ENCODE measurements at places on chromosomes 3 and 15. TPM values are rescaled to one million over a fixed set of nuclear protein-coding genes. Genes with fewer than 3 reads are reported as not detected.

Gene CHDH
- total RNA-seq: 0.04 TPM

Gene CAMK2N2
- total RNA-seq: not detected

Gene MOBP
- total RNA-seq: 0.44 TPM

Gene FBXO40
- total RNA-seq: not detected

Gene TNNC1
- not detected for total RNA-seq

Gene LRRC31
- not detected for total RNA-seq

Gene LRRC28
- total RNA-seq: 19.6 TPM

Gene PML
- total RNA-seq: 79.6 TPM

Gene MTHFS
- 9.9 TPM for total RNA-seq

DNA sequence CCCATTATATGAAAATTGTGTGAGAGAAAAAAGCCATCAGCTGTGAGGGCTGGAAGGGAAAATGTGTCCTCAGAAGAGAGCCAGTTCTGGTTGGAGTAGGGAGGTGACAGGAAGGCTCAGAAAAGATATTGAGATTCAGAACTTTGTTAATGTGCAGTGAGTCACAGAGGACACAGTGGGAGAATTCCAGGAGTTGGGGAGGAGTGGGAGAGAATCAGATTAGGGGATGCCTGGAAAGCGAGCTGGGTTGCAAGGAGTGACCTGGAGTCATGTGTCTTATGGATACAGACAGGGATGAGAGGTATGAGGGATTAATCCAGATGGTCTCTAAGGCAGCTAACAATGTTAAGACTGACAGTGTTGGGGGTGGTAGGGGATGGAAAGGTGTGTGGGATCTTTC lies 67.5 kb downstream of the CHST2 start:
- DNase-seq: no peak

DNA sequence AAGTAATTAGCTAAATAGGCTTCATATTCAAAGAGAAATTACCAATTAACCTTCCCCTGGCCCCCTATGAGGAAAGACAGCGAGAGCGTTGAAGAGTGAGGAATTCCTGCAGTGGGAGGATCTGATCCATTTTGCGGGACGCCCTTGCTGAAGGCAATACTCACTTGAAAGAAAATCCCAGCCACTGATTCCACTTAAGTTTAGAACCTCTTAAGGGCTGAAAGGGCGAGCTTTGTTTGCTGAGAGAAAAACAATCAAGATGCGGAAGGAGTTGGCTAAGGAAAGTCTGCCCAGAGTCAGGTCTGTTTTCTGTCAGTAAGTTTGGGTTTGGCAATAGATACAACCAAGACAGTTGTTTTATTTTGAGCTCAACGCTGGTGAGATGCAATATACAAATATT lies 102.8 kb upstream of the GBE1 start:
- DNase-seq: no peak

DNA sequence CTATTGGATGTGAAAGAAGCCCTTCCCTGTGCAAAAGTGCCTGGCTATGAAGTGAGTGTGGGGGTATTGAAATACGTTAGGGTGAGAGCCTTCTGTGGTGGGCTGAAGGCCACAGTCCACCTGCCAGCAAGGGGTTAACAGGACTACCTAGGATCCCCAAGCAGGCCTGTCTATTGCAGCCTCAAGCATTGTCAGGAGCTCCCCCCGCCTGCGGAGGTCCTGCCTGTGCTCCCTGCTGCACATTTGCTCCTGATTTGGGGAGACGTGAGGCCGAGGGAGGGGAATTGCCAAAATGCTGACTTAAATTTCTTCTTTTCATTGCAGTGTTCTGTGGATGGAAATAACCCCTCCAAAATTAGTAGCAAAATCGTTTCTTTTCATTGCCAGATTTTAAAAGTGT lies 56.2 kb downstream of the GABRG3 start:
- DNase-seq: no peak

DNA sequence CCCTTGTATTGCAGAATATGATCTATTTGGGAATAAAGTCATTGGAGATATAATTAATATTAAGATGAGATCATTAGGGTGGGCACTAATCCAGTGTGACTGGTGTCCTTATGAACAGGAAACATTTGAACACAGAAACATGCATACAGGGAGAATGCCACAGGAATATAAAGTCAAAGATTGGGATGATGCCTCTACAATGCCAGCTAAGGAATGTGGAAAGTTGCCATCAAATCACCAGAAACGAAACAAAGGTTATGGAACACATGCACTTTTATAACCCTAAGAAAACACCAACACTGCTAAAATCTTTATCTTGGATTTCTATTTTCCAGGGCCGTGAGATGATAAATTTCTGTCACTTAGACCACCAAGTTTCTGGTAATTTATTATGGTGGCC lies 442.4 kb upstream of the BCHE start:
- DNase-seq: peak; percentile 13

DNA sequence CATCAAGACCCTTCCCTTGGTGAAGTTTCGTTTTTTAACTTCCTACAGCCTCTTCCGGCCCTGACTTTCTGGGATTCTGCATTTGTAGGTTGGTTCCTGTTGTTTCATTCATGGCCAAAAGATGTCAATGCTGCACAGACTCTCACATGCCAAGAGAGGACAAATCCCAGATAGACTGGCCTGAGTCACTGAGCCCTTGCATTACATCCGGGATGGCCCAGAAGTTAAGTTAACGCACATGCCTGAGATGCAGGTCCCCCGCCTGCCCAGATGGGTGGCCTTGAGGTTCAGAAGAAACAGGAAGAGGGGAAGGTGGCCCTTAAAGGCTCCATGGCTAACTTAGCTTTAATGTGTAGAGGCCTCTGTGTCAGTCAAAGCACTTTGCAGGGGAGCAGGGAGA lies 51.6 kb upstream of the SRGAP3 start:
- no peak for DNase-seq

- peak; percentile 10 for DNase-seq
Measured at GRCh38 chr3:132268956-132269355, 48.3 kb upstream of the ACP3 start.

- DNase-seq: no peak
Measured at GRCh38 chr3:150421799-150422548, 13.9 kb downstream of the TSC22D2 start.

DNA sequence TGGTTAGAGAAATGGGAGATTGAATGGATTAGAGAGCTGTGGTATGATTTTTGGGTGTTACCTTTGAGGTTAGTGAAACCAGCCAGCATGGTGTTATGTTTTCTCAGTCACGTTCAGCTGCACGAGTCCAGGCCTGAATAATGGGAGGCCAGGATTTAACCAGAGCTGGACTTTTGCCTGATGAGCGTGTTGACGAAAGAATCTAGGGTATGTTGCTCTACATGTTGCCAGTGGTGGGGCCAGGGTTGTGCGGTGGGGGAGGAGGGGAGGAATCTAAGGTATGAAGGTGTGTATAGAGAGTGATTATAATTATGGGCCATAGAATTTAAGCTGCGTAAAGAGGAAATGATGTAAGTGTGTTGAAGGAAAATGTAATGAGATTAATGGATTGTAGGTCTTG lies 22.8 kb downstream of the MINDY2 start:
- no peak for DNase-seq

DNA sequence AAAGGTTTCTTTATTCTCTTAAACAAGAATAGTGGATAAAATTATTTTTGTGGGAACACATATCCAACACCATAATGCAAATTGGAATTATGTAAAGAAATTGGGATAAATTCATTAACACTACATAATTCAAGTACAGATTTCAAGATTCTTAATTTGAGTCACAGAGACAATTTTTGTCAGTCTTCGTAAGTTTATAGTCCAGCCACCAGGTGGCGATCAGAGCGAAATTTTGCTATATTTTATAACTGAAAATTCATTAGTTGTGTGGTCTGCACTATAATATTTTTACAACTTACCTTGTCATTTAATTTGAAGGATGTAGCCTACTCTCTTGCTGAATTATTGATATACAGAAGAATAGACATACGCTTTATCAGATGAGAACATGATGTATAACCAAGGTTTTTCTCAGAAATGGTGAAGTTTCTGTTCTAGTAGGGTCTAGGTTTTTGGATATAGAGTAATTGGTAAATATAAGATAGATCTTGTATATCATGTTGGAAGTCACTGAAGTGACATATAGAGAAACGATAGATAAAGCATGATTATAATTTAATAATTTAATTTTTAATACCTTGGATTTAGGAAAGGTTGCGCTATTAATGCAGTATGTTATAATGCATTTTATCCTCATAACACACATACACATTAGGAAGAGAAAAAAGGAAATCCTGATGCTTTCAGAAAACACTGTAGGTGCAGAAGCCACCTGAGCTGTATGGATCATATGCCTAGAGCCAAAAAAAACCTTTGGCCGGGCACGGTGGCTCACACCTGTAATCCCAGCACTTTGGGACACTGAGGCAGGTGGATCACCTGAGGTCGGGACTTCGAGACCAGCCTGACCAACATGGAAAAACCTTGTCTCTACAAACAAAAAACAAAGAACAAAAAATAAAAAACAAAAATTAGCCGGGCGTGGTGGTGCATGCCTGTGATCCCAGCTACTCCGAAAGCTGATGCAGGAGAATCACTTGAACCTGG lies 31.7 kb downstream of the PLSCR4 start:
- DNase-seq: peak; percentile 71

- DNase-seq: no peak
Measured at GRCh38 chr15:85326291-85326690, 54.1 kb upstream of the AKAP13 start.

- DNase-seq: peak; percentile 12
Measured at GRCh38 chr15:75307778-75308390, 25.2 kb downstream of the GOLGA6D start.

GRCh38 chr15:26889298-26889898 lies 22.5 kb downstream of the GABRA5 start:
- peak; percentile 75 for DNase-seq

DNA sequence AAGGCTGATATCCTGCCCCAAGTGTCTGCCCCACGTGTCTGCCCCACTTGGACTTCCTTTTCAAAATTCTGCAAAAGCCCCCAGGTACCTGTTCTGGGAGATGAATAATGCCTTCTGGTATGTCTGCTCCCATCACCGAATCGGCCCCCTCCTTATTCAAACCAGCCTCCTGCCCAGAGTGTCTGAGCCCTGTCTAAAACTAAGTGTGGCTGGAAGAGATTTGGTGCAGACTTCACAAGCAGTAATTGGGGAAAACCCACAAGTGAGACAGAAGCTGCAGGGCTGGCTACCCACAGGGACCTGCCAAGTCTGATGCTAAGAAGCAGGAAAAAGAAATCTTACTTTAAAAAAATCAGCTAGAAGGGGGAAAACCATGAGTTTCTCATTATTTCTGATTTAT lies 85.1 kb downstream of the DUT start:
- no peak for DNase-seq

- no peak for DNase-seq
Measured at GRCh38 chr15:89768071-89768500, 8.0 kb upstream of the MESP2 start.

DNA sequence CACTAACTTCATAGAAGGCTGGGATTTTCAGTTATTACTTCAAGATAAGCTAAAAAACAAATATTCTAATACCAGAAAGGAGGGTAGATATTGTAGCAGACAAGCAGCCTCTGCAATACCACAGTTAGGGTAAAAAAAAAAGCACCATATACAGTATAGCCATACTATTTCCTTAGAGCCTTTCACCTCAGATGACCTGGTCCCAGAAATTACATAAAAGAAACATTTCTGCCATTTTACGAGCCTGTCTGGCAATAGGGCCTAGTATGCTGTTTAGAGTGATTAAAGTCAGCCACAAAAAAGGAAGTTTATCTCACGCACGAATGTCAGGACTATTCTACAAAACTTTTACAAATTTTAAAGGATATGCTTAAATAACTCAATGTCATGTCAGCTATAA lies 1016.6 kb downstream of the PLOD2 start:
- DNase-seq: no peak

DNA sequence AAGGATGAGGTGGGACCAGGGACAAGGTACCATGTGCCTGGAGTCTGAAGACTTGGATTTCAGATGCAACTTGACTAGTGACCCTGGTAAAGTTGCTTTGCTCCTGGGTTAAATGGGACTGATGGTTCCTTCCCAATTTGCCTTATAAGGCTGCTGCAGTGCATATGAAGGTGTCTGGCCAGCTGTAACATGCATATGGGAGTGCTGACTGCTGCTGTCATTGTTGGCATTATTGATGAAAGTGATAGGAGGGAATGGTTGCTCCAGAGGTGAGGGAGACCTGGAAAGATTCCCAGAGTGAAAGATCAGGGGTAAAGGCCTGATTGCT lies 20.5 kb downstream of the CYP8B1 start:
- no peak for DNase-seq

- DNase-seq: no peak
Measured at GRCh38 chr15:80474224-80475215, 70.3 kb downstream of the ARNT2 start.

- DNase-seq: no peak
Measured at GRCh38 chr15:71375934-71376333, 260.7 kb downstream of the THSD4 start.

DNA sequence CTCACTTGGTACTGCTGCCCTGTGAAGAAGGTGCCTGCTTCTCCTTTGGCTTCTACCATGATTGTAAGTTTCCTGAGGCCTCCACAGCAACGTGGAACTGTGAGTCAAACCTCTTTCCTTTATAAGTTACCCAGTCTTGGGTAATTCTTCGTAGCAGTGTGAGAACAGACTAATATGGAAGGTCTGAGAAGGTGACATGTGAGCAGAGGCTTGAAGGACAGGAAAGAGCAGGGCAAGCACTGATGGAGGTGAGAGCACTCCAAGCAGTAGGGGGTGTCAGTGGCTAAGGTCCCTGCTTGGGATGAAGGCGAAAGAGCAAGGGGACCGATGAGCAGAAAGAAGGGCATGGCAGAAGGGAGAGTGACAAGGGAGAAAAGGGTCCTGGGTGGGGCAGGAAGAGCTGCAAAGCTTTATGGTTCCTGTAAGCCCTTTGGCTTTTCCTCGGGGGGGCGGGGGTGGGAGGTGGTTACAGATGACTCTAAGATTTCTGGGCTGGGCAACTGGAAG lies 3.5 kb downstream of the EIF4E3 start:
- DNase-seq: no peak

DNA sequence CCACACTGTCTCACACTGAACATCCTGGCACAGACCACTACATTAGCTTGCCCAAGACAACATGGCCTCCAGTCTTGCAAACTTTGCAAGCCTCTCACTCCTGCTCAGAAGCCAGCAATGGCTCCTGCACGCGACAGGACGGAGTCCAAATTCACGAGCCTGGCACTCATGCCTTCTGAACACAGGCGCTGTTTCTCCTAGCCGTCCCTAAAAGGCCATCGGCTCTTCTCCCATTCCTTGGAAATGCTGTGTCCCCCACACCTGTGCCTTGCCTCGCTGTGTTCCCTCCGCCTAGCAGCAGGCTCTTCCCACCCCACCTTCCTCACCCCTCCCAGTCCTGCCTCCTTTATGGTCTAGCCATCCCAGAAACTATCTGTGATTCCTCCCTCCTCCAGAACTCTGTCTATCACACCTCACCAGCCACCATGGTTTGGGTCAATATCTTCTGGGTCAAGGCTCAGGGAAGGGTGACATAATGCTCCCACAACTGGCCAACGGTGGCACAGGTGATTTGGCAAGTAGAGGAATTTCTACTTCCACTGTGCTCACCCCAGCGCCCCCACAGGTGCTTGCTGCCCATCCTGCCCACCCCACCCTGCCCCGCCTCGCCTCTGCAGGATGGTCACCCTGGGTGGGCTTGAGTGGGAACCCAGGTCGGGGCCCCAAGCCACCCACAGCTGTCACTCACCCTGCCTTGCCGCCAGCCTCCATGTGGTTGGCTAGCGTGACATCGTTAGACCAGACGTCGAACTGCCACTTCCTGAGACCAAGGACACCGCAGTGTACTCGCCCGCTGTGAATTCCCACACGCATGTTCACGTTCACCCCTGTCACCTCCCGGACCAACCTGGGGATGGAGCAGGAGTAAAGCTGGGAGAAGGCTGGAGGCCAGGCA lies 120.7 kb downstream of the ADCY5 start:
- DNase-seq: no peak
